Fibroblast of skin of left biceps (primary cell): ENCODE measurements at places on chromosomes 2 and 18.

GRCh38 chr18:36096955-36097354 lies 29.6 kb upstream of the RPRD1A start:
- no peak for DNase-seq

DNA sequence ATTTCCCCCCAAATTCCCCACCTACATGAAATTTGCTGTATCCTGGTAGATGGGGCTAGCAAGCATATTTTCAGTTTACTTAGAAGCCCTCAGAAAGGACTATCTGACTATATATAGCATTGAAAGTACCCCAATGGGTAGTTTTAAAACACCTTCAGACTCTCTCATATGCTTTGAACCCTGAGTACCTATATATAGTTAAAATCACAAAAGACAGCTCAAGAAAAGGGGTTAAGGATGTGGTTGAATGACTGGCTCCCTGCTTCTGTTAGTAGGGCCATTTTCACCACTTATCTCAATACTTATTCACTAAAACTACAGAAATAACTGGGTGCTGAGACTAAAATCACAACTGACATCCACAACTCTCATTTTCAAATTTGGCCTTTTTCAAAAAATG lies 18.5 kb downstream of the WDPCP start:
- DNase-seq, result no peak

GRCh38 chr2:233122541-233122940 lies 62.4 kb downstream of the INPP5D start:
- no peak for DNase-seq

DNA sequence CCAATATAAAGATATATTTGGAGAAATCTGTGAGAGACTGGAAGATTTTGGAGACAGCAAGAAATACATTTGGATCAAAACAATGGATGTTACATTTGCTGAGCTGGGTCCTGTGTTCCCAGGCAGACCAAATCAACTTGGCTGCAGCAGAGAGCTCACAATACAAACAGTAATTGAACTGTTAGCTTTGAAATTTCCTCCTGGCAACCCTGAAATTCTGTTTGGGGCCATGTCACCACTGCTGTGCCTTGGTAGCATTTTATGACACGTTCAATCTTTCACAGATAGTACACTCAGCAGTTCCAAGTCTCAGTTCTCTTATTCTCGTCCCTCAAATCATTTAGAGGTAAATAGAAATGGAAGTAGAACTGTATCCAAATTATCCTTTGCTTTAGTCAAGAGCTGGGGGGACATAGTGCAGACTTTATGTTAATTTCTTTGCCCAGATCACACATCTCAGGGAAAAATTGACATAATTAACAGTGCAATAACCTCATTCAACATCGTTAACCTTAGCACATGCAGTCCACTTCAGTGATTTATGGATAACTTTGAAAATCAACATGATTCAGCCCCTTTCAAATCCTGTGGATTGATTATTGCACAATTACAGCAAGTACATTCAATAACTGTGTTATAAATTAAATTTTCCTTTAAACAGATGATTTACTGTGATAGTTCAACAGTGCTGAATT lies 277.4 kb upstream of the MC4R start:
- no peak for DNase-seq

DNA sequence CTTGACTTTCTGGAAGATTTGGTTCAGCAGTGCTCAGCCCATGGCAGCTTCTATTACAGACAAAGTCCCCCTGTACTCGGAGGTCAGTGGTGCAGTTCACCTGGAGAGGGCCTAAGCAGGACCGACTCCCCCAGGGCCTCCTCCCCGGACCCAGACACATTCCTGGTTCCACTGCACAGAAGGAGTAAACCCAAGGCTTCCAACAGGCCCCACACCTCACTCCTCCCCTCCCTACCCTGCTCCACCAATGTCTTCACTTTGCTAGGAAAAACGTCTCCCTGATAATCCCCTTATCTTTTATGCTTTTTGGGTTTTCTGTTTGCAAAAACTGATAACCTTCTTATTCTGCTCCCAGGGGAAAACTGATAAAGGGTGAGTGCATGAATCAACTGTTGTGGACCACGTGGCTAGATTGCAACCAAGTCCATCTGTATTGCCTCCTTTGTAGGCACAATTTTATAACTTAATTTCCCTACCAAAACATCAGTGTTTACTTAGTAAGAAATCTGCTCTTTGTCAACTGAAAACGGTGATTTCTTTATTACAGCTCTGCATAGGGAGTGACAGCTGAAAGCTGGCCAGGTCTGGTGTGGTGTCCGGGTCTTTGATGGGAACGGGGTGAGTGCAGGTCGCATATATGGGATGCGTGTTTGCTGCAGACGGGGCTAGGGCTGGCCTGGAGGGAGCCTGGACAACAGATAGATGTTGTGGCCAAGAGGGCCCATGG lies 202.5 kb downstream of the GLI2 start:
- DNase-seq, result no peak

DNA sequence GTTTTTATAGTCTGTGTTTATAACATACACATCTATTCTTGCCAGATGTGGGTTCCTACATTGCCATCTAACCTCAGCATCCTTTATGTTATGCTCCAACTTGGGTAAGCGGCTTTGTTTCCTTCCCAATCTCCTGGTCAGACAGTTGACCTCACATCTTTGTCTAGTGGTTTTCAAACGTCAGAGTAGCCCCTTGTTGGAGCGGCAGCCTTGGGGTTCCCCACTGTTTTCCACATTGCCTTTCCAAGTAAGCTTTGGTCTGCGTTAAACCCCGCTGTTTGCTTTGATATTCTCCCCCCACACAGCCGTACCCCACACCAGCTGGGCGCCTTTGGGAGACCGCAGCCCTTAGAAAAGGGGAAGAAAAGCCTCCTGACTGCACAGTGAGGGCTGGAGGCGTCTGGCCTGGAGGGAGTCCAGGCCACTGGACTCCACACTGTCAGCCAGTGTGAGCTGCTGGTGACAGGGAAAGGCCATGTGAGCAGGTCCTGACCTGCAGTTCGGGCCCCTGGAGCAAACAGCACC lies 83.3 kb downstream of the MALT1 start:
- no peak for DNase-seq

GRCh38 chr2:43311276-43311675 lies 84.9 kb upstream of the ZFP36L2 start:
- peak; percentile 61 for DNase-seq

- DNase-seq, result no peak
These were observed at the start of gene TMEM178A for GRCh38 chr2:39665811-39666490. TMEM178A (plus strand) TSS chr2:39665917; CDS start chr2:39665975, 58 bp downstream.

DNA sequence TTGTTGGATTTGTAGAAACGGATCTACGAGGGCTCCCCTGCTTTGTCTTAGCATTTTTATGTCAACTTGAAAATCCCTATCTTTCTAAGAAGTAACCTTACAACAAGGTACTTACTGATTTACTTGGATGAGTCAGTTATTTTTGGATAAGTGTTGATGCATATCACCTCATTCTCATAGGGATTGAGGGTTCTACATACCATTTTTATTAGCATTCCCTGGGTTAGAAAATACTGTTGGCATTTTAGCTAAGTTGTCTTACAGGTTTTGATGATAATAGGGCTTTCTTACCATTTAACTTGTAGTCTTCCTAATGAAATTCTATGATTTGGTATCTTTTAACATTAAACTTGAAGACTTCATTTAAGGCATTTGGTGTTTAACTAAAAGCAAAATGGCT lies 125.2 kb downstream of the UBE2E3 start:
- DNase-seq, result no peak

GRCh38 chr2:207516206-207516605 lies 13.6 kb upstream of the CREB1 start:
- DNase-seq, result no peak

DNA sequence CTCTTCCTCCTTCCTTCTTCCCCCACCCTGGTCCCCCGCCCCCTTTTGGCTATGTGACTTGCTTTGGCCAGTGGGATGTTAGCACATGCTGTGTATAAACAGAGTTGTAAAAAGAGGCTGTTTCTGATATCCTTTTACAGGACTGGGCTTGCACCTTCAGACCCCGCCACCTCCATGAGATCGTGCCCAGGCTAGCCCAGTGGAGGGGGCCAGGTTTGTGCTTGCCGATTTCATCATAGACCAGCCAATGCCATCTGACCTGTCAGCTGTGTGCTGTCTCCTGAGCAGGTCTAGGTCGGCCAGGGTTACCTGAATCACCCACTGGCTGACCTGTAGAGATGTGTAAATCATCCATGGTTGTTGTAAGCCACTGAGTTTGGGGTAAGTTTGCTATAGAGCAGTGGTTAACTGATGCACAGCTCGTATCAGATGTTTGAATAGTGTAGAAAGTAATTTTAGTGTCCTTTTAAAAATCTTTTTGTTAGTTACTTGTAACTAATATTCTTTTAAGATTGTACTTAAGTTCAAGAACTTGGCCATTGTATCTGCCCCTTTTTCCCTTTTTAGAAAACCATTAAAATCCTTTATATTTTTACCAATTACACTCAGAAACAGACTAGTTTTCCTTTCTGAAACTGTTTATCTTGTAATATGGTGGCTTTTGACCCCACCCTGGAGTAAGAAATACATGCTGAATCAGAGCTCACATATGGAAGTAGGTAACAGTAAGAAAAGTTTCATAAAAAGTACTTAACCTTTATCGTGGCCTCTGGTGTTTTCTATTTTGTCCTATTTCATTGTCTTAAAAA lies 122.0 kb upstream of the MGAT5 start:
- no peak for DNase-seq

- no peak for DNase-seq
These were observed 84.0 kb downstream of the POLR1A start for GRCh38 chr2:86021396-86022378.

DNA sequence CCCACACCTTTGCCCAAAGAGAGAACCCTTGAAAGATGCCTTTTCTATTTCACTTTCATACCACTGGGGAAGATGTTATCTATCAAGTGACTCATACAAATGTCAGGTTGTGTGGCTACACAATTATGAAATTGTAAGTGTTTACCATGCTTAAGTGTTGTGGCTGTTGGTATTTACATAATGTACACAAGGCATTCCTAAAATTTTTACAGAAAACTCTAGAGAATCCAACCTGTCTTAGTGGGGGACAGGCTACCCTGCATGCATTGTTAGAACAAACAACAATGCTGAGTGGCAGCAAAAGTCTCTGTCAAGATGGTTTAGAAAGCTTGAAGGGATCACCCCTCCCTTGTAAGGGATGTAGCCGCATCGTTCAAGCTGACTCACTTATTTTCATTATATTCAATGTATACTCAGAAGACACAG lies 5.5 kb upstream of the MGAT4A start:
- no peak for DNase-seq

DNA sequence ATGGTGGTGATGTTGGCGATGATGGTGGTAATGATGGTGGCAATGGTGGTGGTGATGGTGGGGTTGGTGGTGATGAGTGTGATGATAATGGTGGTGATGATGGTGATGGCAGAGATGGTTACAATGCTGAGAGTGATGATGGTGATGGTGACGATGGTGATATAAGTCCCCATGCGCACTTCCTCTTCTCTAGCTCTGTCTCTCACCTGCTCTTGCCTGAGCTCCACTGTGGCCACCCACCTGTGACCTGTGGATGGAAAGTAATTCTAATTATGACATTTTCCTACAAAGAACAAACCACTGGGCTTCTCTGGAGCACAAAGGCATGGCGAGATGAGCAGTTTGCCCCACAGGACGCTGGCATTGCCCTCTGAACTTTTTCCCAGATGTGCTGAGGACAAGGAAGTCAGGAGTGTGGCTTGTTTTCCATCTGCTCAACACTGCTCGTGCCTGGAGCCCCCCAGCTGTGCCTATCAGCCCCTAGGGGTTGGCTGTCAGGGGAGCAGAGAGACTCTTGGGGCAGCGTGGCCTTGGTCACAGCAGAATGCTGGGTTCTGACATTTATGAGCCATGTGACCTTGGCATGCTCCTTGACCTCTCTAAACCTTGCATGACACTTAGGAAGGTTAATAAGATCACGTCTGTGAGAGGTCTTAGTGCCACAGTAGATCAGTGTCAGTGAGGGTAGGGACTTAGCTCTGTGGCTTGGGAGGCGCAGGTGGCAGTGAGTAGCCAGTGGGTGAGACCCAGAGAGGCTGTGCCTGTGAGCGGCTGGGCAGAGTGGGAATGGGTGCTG lies 68.4 kb downstream of the RRM2 start:
- no peak for DNase-seq

DNA sequence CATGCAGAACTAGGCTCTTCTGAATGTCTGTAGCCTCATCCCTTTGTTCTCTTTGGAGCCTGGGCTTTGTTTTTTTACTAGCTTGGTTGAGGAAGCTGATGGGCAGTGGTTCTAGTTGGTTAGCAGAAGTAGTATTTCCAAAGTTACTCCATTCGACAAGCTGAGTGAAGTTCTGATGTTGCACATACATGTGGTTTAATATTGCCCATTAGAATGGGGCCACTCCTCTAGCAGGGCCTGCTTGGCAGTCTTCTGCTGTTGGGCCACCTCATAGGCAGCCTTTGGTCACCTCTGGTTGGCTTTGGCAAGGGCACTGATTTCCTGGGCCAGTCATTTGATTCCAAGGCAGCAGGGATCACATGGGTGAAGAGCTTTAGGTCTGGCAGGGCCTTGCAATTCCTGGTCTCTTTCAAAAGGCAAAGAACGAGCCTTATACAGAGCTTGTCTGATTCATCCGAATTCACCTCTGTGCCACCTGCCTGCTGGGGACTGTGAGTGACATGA lies 2.5 kb downstream of the RPIA start:
- no peak for DNase-seq
